Left colon (tissue), 2 donors: ENCODE measurements at places on chromosomes 16 and 17.
A peak's percentile ranks its signal among the peaks of the same experiment; 100 is the strongest.

- DNase-seq = no peak
Observed at GRCh38 chr17:8856869-8857575, 10.5 kb downstream of the PIK3R6 start.

DNA sequence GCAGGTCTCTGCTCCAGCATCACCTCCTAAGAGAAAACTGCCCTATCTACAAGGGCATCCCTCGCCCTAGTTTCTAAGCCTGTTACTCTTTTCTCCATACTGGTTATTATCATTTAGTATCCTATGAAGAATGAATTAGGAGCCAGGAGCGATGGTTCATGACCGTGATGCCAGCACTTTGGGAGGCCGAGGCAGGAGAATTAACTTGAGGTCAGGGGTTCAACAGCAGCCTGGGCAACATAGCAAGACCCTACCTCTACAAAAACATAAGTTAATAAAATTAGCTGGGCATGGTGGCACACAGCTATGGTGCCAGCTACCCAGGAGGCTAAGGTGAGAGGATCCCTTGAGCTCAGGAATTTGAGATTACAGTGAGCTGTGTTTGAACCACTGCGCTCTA lies 7.2 kb downstream of the EARS2 start:
- no peak for DNase-seq

DNA sequence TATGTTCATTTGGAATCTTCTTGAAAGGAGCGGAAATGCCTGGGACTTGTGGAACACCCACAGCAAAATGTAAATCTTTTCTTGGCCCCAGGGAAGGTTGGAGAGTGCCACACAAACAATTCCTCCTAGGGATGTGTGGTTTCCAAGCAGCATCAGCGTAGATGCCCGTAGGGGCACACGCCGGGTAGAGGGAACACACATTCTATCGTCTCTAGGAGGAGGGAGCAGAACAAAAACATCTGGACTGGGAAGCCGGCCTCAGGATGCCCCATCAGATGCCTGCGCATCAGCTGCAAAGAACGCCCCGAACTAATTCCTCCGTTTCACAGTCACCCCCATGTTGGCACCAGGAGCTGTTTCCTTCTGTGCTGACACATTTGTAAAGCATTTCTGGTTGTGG lies 357.9 kb upstream of the ZFHX3 start:
- no peak for DNase-seq

GRCh38 chr16:56931271-56931891 lies 561 bp upstream of the HERPUD1 start:
- peak; percentile 80 for DNase-seq

- DNase-seq = peak; percentile 11
Observed at GRCh38 chr17:47099451-47099986, 89.6 kb downstream of the CDC27 start.

- no peak for DNase-seq
Observed at GRCh38 chr16:57500578-57501111, 14.4 kb upstream of the DOK4 start.

DNA sequence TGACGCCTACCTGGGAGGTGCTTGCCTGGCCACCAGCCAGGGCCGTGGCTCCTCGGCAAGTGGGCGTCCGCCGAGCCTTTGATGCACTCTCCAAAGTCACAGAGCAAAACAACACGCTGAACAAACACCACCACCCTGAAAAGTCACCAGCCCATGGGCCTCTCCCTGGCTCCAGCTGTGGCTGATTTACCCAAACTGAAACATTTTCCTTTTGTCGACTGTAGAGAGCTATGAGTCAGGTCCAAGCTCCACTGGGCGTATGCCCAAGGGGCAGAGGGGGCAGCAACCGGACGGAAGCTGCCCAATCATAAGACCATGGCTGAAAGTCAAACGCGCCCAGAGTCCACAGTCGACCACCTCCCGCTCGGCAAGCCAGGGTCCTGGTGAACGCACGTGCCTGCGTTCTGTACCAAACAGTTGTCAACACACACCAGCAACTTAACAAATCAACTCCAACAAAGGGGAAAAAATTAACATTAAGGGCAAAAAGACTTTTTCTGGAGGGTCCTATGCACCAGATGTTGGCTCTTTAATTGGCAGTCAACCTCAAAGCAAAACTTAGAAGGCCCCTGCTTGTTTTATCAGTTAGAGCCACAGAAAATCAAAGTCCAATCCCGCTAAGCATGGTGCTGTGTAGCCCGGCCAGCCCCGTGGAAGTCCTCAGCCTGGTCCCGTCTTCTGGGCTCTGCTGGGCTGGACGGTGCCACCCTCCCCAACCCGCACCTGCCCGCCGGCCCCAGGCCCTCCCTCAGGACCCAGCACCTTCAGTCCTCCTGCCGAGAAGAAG lies 47.3 kb downstream of the TBC1D16 start:
- DNase-seq = peak; percentile 54

DNA sequence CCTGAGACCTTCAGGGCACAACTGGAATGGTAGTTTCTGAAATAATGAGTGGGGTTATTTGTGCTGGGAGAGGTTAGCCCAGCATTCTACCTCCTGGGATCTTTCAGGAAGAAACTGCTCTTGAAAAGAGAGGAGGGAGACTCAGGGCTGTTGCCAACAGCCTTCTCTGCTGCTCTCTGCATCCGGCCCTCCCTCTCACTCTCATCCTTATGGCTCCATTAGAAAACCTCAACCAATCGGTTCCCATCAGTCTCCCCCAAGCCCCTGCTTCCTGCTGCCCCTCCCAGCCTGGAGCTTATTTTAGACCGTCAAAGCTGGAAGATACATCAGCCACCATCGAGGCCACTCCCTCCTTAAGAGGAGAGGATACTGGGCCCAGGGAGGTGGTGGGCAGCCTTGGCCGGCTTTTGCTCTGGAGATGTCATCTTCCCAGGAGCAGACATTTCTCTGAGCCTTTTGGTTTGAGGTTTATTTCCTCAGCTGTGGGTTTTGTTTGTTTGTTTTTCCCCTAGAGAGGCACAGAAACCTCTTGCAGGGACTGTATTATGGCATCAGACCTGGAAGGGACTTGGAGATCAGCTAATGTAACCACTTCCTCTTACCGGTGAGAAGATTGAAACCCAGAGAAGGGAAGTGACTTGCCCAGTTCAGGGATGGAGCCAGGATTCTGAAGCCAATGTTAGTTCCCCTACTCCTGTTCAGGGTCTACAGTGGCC lies 2.7 kb downstream of the MPRIP start:
- peak; percentile 34 for DNase-seq

DNA sequence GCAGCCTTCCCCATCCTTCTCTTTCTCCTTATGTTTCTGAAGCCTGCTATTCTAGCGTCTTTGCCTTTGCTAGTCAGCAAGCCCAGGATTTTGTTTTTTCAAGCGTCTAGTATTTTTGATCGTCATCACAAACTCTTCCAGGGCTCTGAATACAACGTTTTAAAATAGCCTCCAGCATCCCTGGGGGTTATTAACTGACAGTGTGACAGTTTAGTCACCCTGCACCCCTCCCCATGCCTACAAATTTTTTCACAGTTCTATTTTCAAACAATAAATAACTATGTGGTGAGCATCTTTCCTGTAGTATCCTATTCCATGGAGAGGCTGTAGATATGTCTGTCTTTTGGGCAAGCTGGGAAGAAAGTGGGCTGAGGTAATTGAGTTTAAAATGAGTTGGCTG lies 280.9 kb downstream of the MAP2K4 start:
- no peak for DNase-seq

DNA sequence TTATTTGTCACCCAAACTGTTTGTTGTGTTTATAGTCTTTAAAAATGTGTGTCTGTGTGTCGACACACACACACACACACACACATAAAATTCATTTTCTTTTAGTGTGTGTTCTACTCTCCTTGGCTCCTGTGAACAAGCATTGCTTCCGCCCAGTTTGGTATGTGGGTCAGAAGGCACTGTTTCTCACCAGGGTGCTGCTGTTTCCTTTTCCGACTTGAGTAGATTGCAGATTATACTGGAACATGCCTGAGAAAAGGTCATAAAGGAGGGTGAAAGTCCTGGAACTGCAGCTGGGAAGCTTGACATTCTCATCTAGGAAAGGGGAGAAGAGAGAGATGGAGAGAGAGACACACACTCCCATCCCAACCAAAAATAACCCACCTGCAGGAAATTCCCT lies 330.3 kb downstream of the BCAS3 start:
- peak; percentile 28 for DNase-seq

DNA sequence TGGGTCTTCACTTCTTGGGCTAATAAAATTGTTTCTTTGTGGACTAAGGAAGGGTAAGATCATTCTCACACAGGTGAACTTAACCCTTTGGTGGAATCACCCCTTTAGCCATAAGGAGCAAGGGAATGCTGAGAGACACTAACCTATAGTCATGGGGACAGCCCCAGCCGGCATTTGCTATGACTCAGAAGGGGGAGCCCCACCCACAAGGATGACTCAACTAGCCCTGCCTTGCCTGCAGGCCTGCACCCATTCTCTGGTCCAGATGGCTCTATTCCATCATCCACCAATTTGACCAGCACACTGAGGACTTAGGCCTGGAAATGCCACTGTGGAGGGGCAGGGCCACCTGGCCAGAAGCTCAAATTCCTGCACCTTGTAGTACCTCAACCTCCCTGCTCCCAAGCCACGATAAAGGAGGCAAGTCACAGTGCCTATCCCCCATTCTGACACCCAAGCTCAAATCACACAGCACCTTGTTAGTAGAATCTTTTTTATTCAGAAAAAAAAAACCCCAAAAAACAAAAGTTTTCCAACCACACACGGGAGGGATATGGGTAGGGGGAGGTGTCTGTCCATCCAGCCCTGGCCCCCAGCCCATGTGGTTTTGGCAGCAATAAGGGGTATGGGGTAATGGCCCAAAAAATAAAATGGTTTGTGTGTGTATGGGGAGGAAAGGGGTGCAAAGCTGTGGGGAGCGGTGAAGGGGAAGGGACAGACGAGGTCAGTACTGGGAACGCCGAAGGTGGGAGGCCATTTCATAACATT lies 3.0 kb downstream of the PFN1 start:
- DNase-seq = peak; percentile 78

- DNase-seq = no peak
Observed at GRCh38 chr16:56852401-56852730, 12.6 kb upstream of the SLC12A3 start.

DNA sequence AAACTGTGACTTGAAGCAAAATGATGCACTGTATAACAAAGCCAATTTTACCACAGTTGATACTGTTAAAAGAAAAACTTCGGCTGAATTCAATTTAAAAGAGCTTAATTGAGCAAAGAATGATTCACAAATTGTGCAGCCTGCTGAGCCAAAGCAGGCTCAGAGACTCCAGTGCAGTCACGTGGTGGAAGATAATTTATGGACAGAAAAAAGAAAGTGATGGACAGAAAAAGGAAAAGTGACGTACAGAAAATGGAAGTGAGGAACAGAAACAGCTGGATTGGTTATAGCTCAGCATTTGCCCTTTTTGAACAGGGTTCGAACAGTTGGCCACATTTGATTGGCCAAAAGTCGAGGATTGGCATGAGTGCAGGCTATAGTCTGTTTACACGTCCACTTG lies 25.7 kb downstream of the ZSWIM7 start:
- no peak for DNase-seq

- no peak for DNase-seq
Observed at GRCh38 chr17:62935523-62935922, 30.5 kb upstream of the TANC2 start.

DNA sequence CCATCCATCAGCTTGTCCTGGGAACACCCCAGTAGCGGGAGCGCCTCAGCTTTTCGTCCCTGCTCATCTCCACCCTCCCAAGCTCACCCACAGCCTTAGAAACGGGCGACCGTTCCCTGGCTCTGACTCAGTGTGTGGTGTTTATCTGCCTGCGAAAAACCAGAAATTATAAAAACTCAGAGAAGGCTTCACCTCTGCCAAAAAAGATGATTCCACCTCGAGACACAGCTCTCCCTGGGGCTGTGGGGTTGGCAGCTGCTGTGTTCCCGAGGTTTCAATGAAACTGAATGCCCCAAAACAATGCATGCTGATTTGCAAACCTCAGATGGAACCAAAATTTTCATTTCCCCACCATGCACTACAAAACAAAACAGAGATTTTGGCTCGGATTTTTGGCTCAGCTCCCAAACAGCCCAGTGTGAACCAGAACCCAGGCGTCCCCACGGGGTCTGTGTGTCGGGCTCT lies 62.4 kb upstream of the MED9 start:
- no peak for DNase-seq

GRCh38 chr16:50678531-50678930 lies 2.6 kb downstream of the SNX20 start:
- no peak for DNase-seq

DNA sequence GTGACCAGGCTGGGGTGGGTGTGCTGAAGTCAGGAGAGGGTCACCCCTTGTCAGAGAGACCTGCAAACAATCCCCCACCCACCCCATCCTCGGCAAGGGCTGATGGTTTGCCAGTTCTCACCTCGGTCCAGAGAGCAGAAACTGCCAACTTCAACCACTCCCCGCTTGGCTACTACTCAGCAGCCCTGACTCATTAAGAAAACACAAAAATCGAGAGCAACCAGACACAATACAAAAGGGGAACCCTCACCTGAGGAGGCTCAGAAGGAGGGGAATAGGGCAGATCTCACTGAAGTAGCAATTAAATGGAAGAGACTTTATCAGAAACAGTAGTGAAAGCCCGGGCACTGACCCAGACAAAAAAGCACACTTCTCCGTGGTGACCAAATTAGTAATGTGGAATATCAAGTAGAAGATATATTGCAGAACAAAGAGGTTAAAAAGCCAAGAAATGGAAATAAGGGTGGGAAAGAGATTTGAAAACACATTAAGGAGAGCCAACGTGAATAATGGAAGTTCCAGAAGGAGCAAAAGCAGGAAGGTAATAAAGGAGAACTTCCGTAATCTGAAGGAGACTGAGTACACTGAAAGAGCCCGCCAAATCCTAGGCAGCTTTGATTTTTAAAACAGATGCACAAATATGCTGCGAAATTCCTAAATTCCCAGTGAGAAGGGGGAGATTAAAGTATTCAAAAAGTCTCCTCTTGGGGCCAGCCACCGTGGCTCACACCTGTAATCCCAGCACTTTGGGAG lies 23.6 kb downstream of the CENPV start:
- DNase-seq = peak; percentile 73
